ENCODE measurements at places on chromosomes 7 and 10.

- no peak for DNase-seq
These were observed 461.9 kb upstream of the KLF6 start for GRCh38 chr10:4246881-4247358.

GRCh38 chr7:90239625-90240228 is 5.2 kb upstream of the CFAP69 start:
- DNase-seq, result no peak

- DNase-seq, result no peak
These were observed 42.0 kb downstream of the PRPS1L1 start for GRCh38 chr7:17985473-17986239.

DNA sequence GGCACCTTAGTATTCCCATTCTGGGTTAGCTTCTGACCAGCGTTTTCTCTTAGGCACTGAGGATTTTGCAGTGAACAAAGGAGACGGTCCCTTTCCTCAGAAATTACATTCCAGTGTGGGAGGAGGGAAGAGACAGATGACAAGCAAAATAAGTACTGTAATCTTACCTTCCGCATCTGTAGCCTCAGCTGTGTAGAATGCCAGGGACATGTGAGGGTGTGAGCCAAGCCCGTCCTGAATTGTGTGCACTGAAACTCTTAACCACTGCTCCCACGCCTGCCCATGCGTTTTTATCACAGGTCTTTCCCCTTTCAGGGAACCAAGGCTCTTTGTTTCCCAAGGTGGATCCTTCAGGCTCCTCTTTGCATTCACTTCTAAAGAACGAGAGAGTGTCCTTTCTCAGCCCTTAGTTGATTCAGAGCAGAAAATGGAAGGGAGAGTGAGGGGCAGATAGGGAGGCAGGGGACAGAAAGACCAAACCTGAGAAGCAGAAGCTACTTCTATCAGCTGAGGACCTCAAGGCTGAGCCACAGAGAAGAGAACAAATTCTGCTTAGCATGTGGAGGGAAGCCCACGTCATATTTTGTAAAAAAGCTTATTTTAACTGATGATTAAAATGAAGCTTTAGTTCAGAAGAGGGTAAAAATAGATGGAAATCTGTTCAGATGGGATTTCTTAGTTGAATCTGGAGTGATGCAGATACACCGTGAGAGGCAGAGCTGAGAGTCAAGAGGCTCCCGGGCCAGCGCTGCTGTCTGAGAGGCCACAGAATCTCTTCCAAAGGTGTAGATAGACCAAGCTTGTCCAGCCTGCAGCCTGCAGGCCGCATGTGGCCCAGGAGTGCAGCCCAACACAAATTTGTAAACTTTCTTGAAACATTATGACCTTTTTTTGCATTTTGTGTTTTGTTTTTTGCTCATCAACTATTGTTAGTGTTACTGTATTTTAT is 122.5 kb downstream of the CCNY start:
- no peak for DNase-seq

GRCh38 chr10:1249142-1249920 is 193.1 kb downstream of the WDR37 start:
- DNase-seq, result no peak

DNA sequence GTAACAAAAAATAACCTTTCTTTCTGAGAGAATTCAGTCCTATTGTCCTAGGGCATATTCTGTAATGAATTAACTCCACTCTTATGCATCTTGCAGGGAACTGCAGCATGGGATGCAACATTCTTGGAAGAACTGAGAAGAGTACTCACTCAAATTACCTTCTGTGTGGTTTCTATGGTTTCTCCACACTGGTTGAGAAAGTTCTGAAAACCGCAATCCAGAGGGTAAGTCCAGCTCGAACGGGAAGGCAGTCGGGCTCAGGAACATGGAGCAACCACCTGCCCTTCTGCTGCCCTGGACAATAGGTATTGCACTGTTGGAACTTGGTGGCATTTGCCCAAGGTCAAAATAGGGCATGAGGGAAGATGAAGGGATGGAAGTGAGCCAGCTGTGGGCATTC is 59.6 kb upstream of the CDK13 start:
- no peak for DNase-seq

DNA sequence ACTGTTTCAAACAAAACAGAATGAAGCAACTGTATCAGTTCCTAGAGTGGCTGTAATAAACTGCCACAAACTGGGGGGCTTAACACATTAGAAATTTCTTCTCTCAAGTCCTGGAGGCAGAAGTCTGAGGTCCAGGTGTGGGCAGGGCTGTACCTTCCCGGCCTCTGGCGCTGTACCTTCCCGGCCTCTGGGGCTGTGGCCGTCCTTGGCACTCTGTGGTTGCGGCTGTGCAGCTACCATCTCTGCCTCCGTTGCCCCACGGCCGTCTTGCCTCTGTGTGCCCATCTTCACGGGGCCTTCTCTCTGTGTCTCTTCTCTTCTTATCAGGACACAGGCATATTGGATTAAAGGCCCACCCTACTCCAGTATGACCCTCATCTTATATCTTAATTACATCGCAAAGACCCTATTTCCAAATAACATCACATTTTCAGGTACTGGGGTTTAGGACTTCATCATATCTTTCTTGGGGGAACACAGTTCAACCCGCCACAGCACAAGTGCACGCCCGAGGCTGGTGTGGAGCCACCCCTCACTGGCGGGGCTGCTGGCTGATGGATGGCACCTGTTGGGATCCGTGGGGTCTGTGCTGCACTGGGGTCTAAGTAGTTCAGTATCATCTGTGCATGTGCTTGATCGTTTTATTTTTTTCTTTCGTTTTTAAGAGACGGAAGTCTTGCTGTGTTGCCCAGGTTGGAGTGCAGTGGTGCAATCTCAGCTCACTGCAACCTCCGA is 123.2 kb downstream of the ACTR3B start:
- no peak for DNase-seq

GRCh38 chr7:5694912-5695726 is 86.3 kb downstream of the RNF216 start:
- DNase-seq, result no peak

DNA sequence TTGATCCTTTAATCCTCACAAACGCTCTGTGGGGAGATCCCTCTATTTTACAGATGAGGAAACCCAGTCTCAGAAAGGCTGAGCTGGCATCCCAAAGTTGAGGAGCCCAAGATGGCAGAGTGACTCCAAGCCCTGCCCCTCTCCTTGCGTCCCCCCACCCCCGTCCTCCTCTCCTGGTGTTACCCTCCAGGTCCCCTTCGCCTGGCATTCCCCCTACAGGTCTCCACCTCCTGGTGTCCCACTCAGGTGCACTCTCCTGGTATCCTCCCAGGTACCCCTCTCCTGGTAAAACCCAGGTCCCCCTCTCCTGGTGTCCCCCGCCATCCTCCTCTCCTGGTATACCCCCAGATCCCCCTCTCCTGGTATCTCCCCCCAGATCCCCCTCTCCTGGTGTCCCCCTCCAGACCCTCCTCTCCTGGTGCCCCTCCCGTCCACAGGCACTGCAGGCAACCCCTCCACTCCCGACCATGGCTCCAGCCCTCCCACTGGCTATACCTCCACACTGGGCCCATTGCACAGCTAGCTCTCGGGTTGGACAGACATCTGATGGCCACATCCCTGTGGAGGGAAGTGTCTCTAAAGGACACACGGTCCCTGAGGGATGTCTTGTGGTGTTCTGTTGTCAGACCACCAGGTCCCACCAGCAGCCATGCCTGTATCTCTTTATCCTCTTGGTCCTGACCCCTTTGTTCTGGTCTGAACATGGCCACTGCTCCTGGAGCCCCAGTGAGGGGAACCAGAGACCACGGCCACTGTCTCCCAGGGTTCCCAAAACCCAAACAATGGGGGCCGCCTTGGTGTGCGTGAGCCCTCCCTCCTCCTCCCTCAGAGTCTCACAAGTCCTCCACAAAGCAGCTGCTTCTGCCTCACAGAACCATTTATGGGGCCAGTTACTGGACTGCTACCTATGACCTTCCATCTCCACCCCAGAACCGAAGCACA is 37.2 kb downstream of the CALML3 start:
- no peak for DNase-seq

DNA sequence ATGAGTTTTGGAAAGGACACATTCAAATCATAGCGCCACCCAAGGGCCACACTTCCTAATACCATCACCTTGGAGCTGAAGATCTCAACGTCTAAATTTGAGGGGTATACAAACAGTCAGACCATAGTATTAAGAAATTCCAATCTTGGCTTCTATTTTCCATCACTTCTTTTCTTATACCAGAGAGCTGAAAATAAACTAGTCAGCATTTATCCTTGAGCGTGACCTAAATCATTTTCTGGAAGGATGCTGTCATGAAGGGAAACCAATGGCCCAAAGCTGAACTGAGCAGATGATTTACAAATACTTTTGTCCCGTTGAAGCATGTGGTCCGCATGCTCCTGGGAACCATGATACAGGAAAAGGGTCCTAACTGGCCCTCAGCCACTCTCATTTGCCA is 921.9 kb downstream of the CCSER2 start:
- DNase-seq, result no peak

- DNase-seq, result no peak
These were observed 449.7 kb upstream of the KLF6 start for GRCh38 chr10:4234661-4235060.

GRCh38 chr7:108623220-108623619 is 53.5 kb downstream of the DNAJB9 start:
- no peak for DNase-seq

GRCh38 chr7:102916881-102917280 is 4.1 kb downstream of the LRRC17 start:
- no peak for DNase-seq

GRCh38 chr10:28250782-28251181 is 52.1 kb downstream of the MPP7 start:
- DNase-seq, result no peak

DNA sequence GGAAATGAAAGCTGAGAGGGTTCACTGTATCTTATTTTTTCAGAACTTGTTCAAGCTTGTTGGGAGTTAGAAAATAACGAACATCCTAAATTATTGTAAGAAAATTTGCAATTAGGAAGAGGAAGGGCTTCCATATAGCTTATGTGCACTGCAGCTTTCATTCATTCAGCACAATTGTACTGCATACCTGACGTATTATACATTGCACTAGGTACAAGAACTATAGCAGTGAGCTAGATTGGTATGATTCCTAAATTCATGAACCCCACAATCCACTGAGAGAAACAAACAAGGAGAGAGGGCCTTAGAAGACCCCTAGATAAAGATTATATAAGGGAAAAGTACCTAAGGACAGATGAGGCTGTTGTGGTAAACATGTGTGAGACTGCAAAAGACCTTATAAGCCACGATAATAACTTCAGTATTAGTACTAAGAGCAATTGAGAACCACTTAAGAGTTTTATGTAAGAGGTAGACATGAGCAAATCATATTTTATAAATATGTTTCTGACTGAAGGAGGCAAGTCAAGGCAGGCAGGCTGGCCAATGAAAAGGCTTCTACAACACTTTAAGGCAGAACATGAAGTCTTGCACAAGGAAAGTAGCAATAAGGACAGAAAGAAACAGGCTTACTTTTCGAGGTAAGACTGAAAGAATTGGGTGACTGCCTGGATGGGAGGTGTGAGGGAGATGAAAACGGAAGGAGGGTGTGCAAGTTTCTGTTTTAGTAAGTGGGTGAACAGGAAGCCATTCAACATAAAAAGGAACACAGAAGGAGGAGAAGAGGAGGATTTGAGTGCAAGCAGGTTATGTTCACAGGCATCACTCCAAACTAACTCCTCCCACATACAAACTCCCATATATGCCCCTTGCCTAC is 77.9 kb upstream of the LRRN3 start:
- no peak for DNase-seq

DNA sequence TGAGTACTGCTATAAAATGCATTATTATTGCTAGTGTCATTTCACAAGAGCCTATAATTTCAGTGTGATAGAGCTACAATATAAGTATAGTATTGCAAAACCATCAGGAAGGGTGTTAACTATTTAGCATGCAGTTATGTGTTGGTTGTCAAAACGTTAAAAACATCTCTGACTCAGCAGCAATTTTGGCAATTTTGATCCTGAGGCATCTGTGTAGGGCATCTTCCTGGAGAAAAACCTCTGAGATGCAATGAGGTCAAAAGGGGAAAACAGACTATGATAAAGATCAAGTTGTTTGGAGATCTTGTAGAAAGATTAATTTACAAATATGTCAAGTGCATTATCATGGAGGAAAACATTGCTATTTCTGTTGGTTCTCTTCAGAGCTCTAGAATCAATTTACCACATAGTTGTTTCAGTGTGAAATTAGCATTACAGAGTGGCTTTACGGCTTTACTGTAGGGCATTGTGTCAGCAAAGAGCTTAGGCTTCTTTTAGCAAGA is 5.3 kb downstream of the CFTR start:
- no peak for DNase-seq

- no peak for DNase-seq
These were observed 35.6 kb downstream of the VPS41 start for GRCh38 chr7:38873433-38873832.

DNA sequence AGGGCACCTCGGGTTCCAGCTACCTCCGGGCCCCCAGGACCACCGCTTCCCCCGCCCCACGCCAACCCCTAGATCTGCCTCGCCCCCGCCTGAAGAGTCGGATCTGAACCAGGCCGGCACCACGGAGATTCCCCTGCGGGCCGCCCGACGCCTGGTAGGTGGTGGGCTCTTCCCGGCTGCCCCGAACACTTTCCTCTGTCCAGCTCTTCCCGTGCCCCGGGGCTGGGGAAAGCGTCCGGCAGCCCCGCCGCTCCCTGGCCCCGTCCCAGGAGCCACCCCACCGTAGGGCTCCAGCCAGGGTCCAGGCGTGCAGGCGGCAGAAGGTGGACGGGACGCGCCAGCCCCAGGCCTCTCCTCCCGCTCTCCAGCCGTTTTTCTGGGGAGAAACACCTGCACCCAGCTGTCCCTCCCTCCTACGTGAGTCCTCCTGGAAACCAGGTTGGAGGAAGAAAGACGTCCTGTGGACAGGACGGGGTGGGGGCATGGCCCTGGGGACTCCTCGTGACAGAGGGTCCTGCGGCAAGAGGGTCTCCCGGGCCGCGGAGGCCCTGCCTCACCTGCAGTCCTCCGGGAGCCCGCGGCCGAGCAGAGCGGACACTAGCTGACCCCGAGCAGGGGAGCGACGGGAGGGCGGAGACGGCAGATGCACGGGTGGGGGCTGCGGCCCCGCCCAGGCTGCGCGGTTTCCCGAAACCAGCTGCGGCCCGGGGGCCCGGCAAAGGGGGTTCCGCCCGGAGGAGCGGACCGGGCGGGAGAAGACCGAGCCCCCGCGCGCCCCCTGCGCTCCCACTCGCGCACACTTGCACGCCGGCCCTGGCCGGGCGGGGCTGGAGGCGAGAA is at the start of gene TMEM176B:
TSS of gene TMEM176B (minus strand) at position 624 of the 840 bp plus-strand sequence. CDS start 3,795 bp downstream, outside the sequence.
- no peak for DNase-seq

GRCh38 chr10:76037531-76038155 is 606.2 kb downstream of the LRMDA start:
- DNase-seq, result no peak

DNA sequence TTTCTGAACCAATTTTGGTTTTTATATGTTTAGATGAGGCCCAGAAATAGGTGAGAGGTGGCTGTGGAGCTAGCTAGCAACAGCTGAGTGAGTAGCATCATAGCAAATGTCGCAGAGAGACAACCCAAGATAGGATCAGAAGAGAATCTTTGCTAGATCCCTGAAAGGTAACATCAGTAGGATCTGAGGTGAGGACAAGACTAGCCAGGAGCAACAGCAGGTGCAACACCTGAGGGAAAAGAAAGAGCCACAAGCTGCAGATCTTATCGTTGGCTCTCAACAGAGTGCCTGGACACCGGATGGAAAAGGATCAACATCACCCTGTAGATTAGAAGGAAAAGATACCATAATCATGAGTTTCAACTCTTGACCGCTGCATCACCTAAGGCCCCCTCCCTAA is 4.4 kb downstream of the ST8SIA6 start:
- DNase-seq, result no peak

- no peak for DNase-seq
These were observed 244.3 kb upstream of the PHYHIPL start for GRCh38 chr10:58932126-58932525.

All from cortex of kidney (tissue), 1 donor.